ENCODE measurements at places on chromosomes 4 and X. TPM values are rescaled to one million over a fixed set of nuclear protein-coding genes. Genes with fewer than 3 reads are reported as not detected.

DNA sequence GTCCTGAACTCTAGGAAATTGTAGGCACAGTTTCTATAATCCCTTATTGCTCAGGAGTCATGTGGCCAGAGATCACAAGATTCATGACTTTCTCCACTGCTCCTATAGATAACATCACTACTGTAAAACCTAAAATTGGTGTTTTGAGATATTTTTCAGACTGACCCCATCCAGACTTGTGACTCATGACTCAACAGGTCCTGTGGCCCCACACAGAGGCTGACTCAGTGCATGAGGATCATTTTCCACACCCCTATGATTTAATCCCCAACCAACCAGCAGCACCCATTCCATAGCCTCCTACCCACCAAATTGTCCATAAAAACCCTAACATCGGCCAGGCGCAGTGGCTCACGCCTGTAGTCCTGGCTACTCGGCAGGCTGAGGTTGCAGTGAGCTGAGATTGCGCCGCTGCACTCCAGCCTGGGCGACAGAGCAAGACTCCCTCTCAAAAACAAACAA lies 13.2 kb upstream of the XIAP start:
- peak; percentile 80 for DNase-seq

DNA sequence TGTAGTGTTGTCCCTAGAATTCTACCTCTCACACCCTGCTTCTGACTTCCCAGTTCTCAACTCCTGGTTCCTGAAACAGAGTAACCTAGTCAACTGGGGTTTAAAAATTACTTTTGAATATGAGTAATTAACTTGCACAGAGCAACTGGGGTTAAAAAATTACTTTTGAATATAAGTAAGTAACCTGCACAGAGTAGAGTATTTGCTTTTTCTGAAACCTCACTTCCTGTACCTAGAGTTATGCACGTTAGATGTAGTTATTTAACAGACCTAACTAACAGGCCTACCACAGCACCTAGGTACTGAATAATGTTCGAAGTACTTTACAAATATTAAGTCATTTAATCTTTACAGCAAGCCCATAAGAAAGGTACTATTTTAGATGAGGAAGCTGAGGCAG lies 32.9 kb downstream of the SLC39A8 start:
- no peak for DNase-seq

DNA sequence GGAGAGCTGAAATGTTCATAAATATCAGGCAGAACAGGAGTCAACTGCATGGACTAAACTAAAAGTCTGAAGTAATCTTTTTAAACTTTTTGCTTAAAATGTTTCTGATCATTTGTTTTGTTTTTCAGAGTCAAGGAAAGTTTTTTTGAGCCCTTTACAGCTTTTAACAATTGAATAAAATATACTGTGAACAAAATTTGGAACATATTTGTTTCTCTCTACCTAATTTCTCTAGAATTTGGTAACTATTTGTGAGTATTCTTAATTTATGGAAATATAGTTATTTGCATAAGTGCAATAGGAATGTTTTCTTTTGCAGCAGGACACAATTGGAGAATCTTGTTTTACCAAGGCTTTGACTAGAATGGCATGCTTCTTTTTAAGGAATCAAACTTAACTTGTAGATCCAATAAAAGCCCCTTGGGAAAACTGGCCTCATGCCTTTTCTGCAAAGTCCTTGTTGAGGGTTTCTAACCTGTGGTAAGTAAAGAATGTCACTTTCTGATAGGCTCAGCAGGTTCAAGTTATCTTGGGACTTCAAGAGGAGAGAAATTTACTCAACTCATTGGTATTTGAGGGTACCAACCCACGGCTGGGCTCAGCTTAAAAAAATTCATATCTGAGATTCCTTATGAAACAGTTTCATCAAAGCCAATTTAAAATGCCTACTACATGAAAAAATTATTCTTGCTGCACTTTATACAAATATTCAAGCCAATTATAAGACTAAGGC lies 91.5 kb downstream of the UPRT start:
- no peak for DNase-seq

DNA sequence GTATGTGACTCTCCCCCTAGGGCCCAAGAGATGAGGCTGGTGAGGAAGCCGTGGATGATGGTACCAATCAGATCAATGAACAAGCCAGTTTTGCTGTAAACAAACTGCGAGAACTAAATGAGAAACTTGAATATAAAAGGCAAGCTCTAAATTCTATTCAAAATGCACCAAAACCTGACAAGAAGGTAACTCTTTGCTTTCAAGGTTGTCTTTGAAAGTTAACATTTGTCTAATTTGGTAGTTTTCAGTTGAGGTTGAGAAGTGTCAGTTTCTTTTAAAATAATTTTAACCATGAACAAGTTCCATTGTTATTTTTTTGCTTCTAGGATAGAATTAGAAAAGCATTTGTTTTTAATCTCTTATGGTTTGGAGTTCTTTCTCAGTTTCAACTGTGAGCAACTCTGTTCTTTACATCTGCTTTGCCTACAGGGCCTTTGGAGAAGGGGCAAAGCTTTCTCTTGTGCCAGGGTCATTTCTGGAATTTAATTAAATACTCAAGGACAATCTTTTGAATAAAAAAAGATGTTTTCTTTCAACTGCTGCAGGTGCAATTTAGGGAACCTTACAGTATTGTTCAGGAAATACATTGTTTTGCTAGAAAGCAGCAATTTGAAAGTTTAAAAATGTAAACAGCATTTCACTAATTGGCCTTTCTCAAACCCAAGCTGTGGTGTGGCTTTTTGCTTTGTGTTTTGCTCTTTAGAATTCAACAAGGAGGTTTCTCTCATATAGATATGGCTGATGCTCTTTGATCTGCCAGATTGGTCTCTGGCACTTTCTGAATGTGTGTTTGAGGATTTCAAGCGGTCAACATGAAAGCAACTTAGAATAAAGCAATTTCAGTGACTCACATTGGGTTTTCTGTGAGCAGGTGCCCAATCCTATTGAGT lies 62.9 kb downstream of the LRP2BP start:
- DNase-seq = no peak

DNA sequence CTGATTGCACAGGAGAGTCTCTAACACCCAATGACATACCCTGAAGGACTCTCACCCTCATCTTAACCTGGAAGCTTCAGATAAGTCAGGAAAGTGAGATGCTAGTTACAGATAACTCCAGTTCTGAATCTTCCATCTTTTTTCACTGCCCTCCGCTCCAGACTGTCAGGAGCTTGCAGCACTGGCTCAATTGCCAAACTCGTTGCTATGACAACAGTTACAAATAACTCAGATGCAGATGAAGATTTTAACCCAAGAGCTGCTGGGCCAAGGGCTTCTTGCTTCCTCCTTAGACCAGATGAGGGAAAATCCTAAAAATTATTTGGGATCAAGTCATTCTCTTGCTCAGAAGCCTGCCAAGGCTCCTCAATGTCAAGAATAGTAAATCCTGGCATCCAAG lies 109.1 kb upstream of the HUWE1 start:
- no peak for DNase-seq

NOX1 gene
- not detected for total RNA-seq

CWH43 gene
- total RNA-seq = 3.0 TPM

AFP gene
- total RNA-seq = not detected
